Nucleus accumbens (tissue), 56 donors: ENCODE measurements at places on chromosomes 6 and 20.

DNA sequence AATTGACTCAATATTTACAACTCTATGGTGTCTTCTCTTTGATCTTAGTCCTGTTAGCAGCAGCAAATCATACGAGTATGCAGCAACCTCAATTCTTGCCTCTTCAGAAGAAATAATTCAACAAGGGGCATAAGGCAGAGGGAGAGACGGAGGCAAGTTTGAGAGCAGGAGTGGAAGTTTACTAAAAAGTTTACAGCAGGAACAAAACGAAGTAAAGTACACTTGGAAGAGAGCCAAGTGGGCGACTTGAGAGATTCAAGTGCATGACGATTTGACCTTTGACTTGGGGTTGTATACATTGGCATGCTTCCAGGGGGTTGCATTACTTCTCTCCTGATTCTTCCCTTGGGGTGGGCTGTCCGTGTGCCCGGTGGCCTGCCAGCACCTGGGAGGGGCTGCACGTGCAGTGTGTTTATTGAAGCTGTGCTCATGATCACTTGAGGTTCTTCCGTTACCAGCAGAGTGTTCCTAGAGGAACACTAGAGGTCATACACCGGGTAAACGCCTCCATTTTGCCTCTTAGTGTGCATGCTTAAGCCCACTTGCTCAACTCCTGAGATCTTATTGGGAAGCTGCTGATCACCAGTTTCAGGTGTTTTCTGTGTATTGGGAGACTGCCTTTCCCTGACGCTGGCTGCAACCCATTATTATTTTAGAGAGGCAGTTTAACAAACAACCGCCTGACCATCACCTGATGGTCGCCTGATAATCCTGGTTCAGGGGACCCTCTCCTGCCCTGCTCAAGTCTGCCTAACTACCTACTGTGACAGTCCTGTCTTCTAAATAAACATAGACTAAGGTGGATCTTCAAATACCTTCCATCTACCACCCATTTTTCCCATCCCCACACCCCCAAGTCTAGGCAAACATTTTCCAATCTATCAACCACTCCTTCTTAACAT is 172.4 kb upstream of the MYLIP start:
- DNase-seq = no peak

DNA sequence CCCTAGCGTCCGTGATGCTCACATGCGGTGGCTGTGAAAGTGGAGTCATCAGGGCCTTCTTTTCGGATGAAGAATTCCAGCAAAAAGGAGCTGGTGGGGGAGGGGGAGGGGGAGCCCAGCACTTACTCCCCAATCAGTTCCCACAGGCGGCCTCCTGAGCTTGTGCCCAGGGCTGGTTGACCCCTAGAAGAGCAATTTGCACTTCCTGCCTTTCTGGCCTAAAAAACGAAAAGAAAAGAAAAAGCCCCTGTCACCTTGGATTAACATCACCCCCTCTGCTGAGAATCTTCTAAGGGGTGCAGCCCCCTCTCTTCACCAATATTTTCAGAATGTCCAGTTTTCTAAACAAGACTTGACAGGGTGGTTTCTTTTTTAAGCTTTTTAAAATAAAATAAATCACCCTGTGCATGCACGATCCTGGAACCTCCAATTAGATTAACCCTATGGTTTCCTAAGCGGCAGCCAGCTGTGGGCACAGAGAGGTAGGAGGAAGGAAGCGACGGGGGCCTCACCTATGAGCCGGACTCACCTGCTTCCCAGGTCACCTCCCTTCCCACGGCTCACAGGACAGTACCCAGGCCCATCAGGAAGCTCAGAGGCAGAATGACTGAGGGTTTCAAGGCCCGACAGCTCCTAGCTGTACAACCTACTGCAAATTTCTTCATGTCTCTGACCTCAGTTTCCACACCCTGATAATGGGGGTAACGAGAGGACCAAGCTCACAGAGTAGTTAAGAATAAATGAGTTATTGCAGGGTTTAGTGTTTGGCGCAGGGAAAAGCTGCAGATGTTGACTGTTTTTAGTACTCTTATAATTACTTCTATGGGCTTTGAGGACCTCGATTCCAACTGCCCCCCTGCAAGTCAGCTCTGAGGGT is 10.5 kb upstream of the TGM2 start:
- DNase-seq = no peak

DNA sequence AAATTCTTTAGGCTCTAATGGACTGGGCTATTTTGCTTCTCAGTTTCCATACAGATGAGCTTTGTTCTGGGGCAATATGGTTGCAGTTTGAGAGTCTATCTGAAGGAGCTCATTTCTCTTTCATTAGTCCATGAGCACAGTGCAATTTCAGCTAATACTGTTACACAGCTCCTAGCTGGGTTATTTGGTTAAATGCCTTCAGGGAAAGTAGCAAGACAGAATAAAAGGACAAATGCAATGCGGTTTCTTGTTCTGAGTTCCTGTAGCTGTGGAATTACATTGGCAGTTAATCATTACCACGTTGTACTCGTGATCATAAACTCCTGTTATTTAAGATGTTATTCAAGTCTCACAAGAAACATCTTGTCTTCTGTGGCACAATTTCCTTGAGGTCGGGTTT is 127.7 kb downstream of the BFSP1 start:
- no peak for DNase-seq

GRCh38 chr20:3758566-3758965 is 9.0 kb downstream of the ADISSP start:
- no peak for DNase-seq

DNA sequence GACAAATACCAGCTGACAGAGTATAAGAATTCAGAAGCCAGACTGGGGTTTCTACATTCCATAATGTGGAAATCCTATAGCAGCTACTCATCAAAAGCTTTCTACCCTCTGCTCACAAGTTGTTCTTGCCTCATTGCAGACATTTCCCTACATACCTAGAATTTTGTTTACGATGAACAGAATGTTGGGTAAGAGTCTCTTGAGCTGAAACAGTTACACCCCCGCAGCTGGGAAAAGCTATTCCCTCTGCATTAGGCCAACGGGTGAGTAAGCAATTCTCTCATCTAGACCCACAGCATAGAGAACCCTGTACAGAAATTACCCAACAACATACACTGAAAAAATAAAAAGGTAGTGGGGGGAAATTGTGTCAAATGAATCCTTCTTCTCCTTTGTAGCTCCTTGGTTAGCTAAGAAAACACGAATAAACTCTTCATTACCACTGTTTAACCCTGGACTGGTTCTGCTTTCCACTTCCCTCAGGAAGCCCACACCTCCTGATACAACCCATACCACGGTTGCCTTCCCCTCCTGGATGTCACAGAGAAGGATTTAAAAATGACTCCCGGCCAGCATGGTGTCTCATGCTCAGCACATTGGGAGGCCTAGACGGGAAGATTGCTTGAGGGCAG is 215.0 kb upstream of the SHLD1 start:
- no peak for DNase-seq

DNA sequence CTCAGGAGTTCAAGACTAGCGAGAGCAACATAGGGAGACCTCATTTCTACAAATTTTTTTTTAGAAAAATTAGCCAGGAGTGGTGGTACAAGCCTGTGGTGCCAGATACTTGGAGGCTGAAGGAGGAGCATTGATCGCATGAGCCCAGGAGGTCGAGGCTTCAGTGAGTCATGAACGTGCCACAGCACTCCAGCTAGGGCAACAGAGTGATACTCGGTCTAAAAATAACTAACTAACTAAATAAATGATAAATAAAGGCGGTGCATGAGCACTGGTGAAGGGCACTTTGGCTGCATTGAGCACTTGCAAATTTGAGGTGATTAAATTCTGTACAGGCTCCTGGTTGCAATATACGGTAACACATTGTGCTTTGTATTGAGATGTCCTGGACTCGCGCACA is 13.5 kb downstream of the HLA-A start:
- DNase-seq = no peak

- no peak for DNase-seq
These were observed 7.5 kb downstream of the CCM2L start for GRCh38 chr20:32017711-32018251.

- no peak for DNase-seq
These were observed 583.8 kb upstream of the GJE1 start for GRCh38 chr6:141548966-141549365.

DNA sequence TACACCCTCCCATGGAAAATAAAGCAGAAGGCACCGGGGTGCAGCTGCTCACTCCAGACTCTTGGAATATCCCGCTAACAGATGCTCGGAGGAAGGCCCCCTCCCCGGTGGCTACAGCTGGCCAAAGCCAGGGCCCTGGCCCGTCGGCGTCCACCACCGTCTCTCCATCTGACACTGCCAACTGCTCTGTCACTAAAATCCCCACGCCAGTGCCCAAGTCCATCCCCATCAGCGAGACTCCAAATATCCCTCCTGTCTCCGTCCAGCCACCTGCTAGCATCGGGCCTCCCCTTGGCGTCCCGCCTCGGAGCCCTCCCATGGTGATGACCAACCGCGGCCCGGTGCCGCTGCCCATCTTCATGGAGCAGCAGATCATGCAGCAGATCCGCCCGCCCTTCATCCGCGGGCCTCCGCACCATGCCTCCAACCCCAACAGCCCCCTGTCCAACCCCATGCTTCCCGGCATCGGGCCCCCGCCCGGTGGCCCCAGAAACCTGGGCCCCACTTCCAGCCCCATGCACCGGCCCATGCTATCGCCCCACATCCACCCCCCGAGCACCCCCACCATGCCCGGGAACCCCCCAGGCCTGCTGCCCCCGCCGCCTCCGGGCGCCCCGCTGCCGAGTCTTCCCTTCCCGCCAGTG is 143.9 kb downstream of the SOBP start:
- no peak for DNase-seq

DNA sequence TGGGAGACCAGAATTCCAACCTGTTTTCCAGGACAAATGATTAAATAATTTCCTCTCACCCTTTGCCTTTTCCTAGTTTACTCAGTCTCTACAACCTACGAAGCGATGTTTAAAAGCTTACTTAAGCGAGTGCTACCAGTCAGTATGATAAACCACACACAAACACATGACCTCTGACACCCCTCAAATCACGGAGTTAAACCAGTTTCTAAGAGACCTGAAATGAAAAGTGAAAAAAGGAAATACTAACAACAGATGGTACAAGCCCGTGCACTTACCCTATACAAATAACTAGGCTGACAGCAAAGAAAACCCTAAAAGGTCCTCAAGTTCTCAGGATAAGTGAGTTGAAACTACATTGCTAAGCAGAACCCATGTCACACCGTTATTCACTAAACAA is 7.7 kb downstream of the TNFRSF21 start:
- no peak for DNase-seq

- DNase-seq = no peak
These were observed 49.2 kb downstream of the RPP21 start for GRCh38 chr6:30394139-30394538.
